ENCODE measurements at places on chromosomes 16 and 17.

DNA sequence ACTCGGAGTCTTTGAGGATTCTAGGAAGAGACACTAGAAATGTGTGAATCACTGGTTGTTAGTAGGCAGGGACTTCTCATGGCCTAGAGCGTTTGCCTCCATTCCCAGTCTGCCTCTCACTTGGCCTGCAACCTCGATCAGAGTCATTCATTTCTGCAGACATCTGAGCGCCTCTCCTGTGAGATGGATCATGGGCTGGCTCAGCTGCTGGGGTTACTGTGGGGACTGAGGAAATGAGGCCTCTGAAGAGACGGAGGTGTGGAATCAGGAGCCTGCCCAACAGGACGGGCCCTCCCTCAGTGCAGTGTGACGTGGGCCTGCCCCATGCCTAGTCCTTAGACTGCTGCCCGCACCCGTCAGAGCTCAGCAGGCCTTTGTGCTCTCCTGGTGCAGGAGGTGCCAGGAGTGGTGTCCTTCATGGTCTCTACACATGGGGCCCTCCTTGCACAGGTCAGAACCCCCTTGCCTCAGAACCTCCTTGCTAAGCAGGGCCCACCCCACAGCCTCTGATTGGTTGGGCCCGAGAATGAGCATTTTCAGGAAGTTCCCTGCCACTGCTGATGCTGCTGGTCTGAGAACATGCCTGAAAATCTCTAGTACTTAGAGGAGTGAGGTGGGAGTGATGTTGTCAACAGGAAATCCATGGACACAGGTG lies 99.4 kb downstream of the NPIPB11 start:
- no peak for ATAC-seq

DNA sequence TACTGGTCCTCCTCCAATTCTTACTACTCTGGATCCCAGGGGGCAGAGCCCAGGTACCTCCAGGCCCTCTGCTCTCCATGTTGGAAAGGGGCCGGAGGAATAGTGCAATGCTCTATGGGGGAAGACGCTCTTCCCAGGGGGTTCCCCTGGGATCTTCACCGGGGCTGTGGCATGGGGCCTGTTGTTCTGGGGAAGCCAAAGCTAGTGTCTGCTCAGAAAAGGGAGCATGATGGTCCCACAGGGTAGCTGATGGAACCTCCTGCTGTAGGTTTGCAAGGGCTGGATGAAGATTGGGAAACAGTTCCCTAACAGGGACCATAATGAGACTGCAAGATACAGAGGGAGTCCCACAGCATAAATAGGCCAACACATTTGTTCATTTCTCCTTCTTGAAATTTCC lies 114.7 kb downstream of the IRX5 start:
- no peak for ATAC-seq

GRCh38 chr16:50466170-50466569 lies 82.0 kb upstream of the NKD1 start:
- no peak for ATAC-seq

DNA sequence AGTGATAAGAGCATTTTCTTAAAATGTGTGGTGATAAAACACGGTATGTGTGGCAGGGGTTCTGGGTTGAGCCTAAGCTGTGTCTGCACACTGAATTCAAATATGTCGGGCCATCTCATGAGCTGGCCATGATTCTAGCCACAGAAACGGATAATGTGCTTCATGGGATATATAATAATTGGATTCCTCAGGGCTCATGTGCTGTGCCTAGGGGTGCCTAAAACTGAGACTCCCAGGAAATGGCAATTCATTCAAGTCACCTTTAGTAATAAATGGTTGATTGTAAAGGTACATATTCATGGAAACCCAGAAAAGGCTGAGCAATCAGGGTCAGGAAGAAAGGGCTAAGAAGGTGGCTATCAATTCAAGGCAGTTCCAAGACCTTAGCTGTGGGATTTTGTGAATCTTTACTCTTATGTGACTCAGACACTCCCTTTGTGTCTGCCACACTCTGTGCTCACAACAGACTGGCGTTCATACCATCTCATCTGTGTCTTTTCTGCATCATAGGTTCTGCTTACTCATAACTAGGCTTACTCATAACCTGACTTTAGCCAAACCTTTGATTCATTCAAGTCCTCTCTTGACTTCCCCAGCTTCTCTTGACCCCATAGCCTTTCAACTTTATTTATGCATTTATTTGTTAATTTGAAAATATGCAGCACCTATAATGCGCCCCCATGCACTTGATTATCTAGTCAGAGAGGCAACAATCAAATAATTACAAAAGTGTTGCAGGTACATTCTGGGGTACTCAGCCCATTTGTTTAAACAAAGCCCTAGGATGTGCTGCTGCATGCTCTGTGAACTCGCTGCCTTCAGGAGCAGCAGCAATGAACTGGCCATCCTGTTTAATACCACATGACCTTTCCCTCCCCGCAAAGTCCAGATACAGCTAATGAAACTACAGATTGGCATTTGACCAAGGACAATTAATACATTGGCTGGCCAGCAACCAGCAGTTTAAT lies 28.4 kb upstream of the MED13 start:
- peak; percentile 97 for ATAC-seq

DNA sequence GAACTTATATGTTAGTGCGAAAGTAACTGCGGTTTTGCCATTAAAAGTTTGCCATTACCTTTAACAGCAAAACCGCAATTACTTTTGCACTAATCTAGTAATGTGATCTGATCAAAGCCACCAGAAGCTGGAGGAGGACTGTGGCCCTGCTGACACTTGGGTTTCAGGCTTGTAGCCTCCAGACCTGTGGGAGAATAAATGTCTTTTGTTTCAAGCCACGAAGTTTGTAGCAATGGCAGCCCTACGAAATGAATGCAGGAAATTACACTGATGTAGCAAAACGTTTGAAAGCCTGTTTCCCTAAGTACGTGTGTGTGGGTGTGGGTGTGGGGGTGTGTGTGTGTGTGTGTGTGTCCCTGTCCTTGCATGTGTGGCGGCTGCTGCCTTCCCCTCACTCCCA lies 66.6 kb downstream of the WSB1 start:
- ATAC-seq, result no peak

DNA sequence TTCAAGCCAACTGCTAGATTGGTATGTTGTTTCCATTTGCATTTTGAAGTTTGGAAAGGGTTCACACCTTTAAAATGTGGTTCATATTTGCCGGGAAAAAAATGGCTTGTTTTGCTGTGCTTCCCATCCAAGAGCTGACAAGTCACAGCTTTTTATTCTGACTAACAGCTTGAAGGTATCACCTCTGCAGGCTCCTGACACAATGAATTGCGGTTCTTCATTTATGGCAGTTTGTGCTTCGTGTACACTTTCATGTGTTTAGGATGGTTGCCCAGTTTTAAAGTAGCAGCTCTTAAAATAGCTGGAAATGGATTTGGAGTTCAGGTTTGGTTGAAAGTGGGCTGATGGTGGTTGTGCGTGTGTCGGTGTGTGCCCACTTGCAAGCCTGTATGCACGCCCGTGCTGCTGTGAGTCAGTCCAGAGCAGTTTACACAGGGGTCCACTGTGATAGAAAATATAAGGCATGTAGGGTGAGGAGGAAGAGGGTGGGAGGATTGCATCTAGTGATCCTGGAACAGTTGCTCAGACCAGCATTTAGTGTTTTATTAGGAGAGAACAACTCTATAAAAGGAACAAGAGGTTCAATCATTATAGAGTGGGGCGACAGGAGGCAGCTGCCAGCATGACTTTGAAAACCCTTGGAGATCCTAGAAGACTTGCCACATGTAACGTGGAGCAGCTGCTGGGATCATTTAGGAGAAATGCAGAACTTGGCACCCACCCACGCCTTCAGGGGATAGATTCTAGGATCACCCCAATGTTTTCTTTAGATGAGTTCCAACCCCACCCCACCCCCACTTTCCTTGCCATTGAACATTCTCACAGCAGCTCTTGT lies 108.0 kb upstream of the TBX2 start:
- no peak for ATAC-seq

DNA sequence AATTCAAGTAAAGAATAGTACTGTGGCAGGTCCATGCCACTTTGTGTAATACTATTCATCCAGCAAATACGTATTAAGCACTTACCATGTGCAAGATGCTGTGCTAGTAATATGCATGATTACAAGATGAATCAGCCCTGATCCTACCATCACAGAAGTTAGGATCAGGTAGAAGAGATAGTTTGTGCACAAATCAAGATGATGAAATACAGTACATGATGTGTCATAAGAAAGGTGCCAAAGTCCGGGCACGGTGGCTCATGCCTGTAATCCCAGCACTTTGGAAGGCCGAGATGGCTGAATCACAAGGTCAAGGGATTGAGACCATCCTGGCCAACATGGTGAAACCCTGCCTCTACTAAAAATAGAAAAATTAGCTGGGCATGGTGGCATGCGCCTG lies 10.9 kb downstream of the COG4 start:
- no peak for ATAC-seq

DNA sequence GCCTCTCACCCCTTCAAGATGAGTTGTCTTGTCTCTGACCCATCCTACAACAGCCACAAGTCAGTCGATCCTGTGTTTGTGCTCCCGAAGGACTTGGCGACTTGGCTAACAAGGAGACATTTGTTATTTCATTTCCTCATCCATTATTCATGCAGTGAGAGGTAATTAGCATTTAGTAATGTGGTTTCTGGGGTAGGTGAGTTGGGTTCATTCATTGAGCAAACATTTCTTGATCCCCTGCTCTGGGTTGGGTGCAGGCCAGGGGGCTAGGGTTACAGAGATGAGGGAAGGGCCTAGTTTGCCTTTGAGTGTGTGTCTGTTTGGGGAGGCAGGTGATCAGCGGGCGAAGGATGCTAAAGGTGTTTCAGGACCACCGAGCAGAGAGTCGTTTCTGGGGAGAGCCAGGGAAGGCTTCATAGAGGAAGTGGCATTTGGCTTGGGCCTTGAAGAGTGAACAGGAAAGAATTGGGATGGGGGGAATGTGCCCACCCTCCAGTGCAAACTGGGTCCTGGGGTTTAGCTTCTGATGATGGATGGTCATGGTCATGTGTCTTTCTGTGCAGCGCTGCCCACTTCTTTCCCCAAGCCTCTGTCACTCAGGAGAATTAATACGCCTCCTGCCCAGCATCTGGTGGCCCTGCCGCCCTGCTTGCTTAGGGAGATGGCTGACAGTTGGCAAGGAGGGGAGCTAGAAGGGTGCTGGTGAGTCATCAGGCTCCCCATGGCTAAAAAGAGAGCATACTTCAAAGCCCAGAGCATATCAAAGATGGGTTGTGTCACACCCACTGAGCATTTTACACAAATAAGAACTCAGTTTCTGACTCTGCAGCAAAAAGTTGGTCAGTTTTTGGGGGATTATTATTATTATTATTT lies 38.5 kb downstream of the MSI2 start:
- no peak for ATAC-seq

- ATAC-seq, result no peak
Measured at GRCh38 chr17:57953705-57954396, 1.4 kb downstream of the CUEDC1 start.

DNA sequence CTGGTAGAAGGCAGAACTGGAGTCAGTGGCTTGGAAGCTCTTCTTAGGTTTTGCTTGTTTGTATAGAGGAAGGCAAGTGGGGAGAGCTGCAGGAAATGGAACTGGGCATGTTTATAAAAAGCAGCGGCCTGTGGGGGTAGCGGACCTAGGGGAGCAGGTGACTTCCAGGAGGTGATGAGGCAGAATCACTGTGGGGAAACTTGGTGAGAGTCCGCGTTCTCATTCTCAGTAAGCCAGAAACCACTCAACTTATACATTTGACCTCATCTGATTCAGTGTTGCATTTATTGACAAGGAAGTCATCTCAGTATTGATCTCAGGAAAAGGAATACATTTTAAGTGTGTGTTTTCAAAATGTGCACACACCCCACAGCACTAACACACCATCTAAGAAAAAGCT lies 299.8 kb downstream of the CNTNAP4 start:
- peak; percentile 56 for ATAC-seq

- ATAC-seq, result no peak
Measured at GRCh38 chr17:61081959-61082358, 317.7 kb upstream of the TBX2 start.

- ATAC-seq, result no peak
Measured at GRCh38 chr16:56505181-56505580, 14.6 kb downstream of the BBS2 start.

DNA sequence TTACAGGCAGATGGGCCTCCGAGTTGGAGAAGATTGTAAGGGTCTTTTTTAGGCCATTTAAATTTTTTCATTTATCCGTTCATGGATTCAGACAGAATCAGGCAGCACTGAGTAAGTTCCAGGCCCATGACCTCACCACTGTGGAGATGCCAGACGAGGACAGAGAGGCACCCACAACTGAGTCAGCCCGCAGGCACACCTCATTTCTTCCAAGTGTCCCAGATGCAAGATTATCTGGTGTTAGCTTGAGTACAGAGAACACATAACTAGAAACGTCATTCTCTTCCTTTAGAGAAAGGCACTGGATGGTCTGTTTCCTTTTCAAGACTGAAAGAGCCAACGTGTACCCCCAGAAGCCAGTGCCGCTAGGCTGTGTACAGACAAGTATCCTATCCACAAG lies 16.9 kb downstream of the CLEC16A start:
- no peak for ATAC-seq

DNA sequence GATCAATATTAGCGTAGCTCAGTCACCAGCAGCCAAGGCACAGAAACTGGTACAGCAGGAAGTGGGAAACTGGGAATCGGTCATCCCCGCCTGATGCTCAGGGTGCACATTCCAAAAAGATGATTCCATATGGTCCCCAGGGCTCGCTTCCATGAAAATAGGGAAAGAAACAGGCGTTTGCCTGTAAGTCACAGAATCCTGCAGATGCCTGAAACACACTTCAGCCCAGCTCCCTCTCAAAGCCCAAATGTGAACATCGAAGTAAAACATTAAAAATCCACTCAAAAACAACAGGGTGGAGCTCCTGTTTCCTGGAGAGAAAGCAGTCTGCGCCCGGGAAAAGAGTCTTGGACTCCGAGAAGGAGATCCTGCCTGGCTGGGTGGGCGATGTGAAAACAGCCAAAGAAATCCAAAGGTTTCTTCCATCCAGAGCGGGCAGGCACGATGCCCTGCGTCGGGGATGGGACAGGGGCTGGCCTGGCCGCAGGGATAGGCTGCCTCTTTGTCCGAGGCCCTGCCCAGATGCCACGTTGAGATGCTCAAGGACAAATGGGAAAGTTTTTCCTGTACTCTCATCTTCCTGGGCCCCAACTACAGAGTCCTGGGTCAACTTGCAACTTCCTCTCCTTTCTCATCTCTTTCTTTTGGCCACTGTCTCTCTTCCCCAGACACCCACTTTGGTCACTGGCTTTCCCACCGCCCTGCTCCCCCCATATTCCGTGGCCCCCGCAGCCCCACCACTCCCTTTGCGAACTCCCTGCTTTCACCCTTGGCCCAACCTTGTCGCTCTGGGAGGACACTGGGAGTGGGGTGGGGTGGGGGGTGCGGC lies 743 bp downstream of the WIPI1 start:
- ATAC-seq, result no peak

- peak; percentile 59 for ATAC-seq
Measured at GRCh38 chr17:50931144-50931908, 65.2 kb upstream of the TOB1 start.
